ENCODE measurements at places on chromosomes 13 and 19. TPM values are rescaled to one million over a fixed set of nuclear protein-coding genes. Genes with fewer than 3 reads are reported as not detected.

GRCh38 chr13:108961542-108962125 is 332.2 kb downstream of the MYO16 start:
- peak; percentile 3 for DNase-seq

- no peak for DNase-seq
Measured at GRCh38 chr19:10372690-10373089, 7.7 kb downstream of the TYK2 start.

DNA sequence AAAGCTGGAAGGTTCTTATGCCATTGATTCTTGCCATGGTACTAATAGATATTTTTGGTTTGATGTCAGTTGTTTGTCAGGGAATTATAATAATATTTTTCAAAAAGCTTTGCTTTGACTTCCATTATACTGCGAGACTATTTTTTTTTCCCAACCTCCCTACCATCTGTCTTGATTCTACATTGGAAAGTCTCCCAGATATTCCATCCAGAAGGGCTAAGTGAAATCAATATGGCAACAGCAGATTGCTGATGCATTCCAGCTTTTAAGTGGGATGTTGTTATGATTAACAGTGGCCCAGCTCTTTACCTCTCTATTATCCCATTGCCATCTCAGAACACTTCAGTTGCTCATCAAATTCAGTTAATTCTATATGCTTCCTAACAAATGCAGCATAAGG is 247.4 kb downstream of the OXGR1 start:
- DNase-seq, result no peak

DNA sequence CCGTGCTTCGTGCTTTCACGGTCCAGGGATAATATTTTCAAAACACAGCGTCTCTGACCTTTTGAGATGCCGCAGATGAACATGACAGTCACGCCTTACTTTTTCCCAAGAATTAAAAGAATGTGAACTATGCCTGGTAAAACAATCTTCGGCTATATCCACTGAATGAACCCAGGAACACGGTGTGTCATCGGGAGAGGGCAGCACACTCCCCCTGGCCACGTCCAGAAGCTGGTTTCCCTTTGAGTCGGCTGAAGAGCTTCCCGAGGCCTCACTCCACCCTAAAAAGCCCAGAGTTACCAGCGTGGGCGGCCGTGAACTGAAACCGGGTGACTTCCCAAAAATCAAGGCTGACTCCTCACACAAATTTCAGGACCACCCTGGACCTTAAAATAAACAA is 22.9 kb upstream of the SHISA2 start:
- no peak for DNase-seq

DNA sequence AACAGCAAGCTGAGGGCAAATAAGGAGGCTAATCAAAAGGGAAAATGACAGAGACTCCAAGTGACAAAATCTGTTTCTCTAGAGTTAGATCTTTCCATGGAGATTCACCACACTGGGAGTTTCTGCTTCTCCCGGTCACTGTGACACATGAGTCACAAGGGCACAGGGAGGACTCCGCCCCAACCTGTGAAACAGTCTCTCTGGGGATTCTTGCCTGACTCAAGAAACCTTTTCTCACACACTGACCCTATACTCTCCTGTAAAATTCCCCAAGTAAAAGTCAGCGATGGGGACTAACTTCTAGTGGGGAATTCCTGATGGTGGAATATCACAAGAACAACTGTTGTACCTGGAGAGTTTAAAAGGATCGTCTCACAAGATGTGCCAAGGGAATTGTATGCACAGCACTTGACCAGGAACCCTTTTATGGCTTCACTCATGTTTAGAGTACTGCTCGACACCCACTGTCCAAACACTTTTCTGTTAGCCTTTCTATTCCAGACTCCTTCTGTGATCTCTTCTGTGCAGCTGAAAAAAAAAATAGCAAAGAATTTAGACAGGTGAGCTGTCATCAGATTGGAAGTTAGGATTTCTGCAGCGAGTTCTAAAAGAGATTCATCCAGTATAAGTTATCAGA is 46.8 kb upstream of the URAD start:
- DNase-seq, result no peak

DNA sequence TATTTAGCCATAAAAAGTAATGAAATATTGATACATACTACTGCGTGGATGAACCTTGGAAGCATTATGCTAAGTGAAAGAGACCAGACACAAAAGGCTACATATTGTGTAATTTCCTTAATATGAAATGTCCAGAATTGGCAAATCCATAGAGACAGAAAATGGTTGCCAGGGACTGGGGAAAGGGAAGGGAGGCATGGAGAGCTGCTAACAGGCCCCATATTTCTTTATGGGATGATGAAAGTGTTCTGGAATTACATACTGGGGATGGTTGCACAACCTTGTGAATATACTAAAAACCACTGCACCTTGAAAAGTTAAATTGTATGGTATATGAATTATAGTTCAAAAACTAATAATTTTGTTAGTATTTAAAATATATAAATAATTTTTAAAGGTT is 3.6 kb downstream of the IFT88 start:
- DNase-seq, result no peak

DNA sequence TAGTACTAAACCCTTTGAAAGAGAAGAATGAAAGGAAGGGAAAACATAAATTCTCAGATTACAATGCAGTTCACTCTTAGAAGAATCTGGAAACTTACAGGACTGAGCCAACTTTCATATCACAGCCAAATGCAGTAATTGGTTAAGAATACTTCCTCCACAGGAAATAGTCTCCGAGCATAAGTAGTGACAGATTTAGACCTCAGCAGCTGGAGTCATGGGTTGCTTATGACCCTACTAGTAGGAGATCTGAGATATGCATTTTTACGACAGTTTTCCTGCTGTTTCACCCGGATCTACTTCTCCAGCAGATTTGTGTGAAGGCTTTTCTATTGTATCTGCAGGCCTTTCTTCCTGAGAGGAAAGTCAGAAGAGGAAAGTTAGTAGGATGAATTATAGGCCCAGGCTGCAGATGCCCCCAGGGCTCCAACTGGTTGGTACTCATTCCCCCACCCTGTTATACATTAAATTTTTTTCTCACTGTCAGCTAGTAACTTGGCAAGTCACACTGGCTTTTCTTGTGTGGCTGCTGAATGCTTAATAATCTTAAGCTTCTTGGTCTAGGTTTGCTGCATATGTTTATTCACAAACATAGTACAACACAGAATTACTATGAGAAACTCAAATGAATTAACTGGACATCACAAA is 1241.5 kb upstream of the MIR17HG start:
- no peak for DNase-seq

DNA sequence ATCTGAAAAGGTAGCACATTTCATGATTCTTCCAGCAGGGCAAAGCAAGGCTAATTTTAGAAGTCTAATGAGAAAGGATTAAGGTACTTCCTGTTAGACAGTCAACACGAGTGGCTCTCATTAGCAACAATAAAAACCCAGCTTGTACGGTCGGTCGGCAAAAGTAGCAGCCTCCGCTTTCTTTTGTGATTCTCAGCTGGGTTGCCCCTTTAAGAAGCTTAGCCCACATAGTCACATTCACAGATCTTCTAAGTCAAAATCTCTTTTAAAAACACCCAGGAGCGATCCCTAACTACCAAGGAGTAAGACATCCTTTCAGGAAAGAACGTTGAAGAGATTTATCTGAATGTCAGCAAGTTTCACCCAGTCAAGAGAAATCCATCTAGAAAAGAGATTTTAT is 684.8 kb downstream of the DIAPH3 start:
- DNase-seq, result no peak

- no peak for DNase-seq
Measured at GRCh38 chr19:57321116-57321515, 844 bp downstream of the ZNF543 start.

GRCh38 chr19:44893332-44894051 is 2.4 kb downstream of the TOMM40 start:
- DNase-seq, result no peak

GRCh38 chr13:87538366-87539052 is 132.7 kb upstream of the SLITRK5 start:
- no peak for DNase-seq

DNA sequence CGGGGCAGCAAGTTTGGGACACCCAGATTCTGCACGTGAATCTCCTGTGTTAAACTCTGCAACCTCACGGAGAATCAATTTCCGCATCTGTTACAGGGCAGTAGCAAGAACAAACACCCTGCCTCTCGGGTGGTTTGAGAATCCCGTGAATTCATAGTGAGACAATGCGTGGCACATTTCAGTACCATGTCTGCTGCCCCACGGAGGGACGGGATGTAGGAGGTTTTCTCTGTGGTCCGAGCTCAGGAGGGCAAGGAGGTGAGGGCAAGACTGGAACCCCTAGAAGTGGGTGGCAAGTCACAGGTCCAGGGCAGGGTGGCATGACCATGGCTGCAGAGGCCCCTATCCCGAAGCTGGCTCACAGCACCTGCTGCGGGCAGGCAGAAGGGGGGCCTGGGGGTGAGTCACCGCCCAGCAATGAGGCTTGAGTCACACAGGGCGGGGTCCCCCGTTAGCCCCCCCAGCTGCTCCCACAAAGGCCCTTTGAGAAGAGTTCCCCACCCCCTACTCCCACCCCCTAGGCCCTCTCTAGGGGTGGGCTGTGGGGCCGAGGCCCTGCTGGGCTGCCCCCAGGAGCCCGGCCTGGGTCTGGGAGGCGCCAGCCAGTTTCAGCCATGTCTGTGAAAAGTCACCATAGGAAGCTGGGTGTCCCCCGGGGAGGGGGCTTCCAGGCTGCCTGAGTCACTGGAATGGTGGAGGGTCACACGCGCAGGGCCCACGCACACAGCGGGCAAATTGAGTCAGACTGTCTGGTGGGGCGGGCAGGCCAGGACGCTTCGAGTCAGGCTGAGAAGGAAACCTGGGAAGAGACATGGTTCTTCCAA is 25.8 kb upstream of the NANOS3 start:
- DNase-seq, result no peak

DNA sequence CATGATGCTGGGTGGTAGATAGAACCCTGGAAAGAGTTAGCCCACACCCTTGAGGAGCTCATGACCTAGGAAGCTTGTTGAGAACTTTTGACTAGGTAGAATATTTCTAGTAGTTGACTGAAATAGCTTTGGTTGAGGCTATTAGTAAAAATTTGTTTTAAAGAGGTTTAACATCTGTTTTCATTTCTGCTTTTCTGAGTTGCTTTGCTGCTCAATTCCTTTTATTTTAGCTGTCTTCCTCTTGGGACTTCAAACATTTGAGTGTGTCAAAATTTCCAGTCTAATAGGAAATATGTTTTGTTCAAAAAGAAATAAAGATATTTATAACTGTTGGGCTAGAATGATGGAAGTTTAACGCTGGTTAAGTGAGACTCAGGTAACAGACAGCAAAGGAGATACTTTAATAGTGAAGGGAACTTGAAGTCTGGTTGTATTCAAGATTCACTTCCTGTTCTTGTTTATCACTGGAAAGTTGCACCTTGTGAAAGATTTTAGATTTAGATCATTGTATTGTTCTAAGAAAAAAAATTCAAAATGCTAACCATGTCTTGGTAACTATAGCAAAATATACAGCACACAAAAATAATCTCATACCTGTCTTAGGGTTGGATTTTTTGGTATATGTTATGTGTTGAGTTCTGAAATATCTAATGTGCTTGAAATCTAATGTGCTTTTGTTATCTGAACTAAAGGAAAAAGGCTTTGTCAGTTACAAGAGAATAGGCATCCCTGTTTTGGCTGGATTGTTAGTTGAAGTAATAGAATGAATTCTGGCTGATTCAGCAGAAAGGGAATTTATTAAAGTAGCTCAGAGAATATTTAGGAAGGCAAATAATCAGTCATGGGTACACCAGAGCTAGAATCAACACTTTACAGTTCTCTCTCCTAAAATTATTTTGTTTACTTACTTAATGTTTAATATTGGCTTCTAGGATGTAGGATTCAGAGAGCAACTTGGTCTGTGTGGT is 24.4 kb upstream of the GPR18 start:
- DNase-seq, result no peak

- no peak for DNase-seq
Measured at GRCh38 chr13:67520886-67521285, 290.8 kb upstream of the PCDH9 start.

The KLF16 gene
- total RNA-seq, result 20.5 TPM

The C1QTNF9 gene
- not detected for total RNA-seq

The ZNF428 gene
- total RNA-seq, result 21.1 TPM

The UBXN6 gene
- 31.1 TPM for total RNA-seq

The UPK1A gene
- total RNA-seq, result 4.4 TPM

The ANKRD10 gene
- total RNA-seq, result 160 TPM

Data from activated naive CD4-positive, alpha-beta T cell treated with anti-CD3 and anti-CD28 coated beads, Interleukin-2, amount 50 U/mL, for 72 hours (primary cell).